GM20000 (cell line): ENCODE measurements at places on chromosomes 12 and 14.

DNA sequence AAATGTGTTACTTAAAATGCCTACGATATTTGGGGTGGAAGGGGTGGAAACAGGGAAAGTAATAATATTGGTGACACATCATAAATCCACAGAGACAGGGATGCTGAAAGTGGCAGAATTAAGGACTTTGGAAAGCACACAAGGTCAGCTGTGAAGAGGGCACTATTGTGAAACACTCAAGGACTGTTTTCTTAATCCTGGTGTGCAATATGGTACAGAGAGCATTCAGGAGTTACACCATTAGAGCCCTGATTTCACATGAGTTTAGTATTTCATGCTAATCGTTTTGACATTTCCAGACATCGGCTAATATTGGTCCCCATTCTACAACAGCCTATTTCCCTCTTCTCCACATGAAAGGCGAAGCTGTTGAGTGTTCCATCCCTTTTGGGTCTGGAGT, 219.2 kb downstream of the MSRB3 start:
- DNase-seq: no peak

- DNase-seq: no peak
Measured at GRCh38 chr14:24084440-24084839, 9.7 kb upstream of the PCK2 start.

- DNase-seq: no peak
Measured at GRCh38 chr12:124537525-124538193, 29.8 kb downstream of the NCOR2 start.

DNA sequence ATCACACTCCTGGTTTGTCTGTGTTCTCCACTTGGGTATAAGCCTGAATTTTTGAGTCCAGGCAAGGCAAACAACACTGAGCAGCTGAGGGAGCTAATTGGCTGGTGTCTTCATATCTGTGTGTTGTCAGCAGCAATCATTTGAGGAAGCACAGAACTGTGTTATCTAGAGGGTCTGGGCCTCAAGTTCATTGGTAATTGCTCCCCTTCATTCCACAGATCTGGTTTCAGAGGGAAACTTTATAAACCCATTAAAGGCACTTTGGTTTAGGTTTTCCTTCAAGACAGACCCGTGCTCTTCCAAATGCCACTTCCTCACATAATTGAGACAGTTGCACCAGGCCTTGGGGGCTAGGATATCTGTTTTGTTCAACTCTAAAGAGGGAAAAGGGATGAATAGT, 5.6 kb downstream of the DACT1 start:
- DNase-seq: no peak

DNA sequence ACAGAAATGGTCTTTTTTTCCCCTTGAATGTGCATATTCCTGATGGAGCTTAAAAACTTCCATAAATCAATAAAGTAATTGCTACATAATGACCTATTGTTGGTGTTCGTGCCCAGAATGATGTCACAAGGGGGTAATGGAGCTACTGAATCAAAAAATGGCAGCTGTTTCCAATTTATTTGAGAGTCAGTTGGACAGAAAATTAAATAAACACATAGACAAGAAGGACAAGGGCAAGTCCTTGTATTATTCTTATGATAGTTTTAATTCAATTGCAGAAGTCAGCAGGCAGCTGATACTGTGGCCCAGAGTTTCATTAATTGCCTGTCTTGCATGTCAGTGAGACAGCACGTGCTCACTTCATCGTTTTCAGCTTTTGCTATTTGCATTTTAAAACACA, 473.5 kb downstream of the ETNK1 start:
- DNase-seq: no peak

DNA sequence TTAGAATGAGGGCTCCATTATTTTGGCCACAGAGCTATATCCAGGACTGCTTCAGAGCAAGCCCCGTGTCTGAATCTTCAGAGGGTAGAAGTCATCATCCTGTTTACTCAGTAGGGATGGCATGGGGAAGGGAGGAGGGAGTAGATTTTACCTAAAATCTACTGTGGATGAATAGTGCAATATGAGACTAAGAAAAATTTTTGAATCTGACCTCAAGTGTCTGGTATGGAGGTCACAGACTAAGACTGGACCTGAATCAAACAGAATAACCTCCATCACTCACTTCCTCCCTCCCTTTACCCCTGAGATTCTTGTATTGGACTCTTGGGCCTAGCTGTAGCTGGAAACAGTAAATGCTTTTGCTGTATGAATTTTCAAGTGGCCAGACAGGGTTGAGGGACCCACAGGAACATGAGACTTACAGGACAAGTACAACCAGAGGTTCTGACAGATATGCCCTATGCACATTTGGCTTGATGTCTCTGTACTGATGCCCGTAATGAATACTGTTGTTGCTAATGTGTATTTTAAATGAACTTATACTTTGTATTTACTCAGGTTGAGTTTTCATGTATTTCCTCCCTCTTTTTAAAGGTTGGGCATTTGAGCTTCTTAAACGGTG, 78.5 kb downstream of the CCDC91 start:
- DNase-seq: no peak

GRCh38 chr12:64635356-64635998, 25.2 kb downstream of the RASSF3 start:
- no peak for DNase-seq

- DNase-seq: no peak
Measured at GRCh38 chr14:71680736-71681387, 251.4 kb upstream of the RGS6 start.

DNA sequence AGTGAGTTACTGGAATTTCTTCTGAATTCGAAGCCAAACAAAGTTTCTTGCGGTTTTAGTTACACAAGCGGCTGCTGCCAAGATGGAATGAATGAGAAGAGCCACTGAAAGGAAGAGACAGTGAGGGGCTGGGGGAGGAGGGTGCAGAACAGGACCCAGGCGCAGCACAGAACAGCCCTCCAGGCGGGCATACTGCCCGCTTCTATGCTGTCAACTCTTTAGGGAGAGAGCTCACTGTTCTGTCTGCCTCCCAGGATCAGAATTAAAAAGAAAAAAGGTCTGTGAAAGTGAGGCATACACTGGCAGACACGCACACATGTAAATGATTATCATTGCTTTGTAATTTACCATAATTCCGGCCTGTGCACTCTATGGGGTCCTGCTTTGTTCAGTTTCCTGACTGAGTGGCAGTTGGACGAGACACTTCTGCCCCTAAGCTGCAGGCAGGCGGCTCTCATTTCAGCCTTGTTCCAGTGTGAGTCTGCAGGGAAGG, 231.6 kb downstream of the CACNA1C start:
- no peak for DNase-seq

GRCh38 chr14:64324895-64325294, 30.7 kb upstream of the ESR2 start:
- no peak for DNase-seq

DNA sequence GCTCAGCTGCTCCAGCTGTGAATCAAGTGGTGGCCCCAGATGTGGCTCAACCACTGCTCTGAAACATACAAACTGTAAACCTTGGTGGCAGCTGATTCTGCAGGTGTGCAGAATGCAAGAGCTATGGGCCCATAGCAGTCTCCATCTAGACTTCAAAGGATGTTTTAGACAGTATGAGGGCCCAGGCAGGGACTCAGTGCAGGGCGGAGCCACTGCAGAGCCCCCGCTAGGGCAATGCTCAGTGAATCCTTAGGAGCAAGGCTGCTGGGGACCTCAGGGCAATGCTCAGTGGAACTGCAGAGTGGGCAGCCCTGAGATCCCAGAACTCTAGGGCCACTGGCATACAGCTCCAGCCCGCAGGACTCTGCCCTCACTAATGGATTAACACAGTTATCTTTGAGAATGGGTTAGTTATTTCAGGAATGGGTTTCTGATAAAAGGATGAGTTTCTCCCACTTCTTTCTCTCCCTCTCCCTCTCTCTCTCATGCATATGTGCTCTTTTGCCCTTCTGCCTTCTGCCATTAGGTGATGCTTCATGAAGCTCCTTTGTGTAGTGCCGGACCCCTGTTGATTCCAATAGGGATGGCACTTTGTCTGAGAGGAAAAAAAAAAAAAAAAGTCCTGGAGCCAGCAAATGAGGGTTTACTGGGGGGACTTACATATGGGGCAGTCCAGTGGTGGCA, 48.4 kb upstream of the JDP2 start:
- no peak for DNase-seq

DNA sequence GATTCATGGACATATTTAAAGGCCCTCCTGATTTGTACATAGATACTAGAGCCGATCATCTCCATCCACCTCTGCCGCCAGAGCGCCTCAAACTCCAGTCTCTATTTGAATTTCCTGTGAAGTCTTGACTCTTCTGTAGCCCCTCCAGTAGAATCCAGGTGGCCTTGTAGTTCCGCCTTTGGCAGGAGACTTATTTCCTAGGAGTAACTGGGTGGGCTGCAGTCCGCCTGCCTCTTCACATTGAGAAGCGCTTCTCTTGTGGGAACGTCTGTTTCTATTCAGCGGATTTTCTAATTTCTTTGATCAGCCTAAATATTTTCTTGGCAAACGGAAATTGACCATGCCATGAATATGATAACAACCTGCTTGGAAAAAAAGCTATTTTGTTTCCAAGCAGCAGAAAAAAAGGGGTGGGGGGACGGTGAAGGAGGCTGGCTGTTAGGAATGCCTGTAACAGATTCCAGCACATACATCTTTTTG, 9.0 kb upstream of the SIX1 start:
- DNase-seq: no peak

GRCh38 chr12:128573907-128574306, 249.9 kb downstream of the SLC15A4 start:
- no peak for DNase-seq

GRCh38 chr12:49538510-49539403, at the start of gene KCNH3:
KCNH3 (plus strand) TSS chr12:49539030; CDS start chr12:49539417, 387 bp downstream.
- DNase-seq: peak; percentile 99

GRCh38 chr12:112543751-112544150, 125.0 kb downstream of the PTPN11 start:
- DNase-seq: no peak

GRCh38 chr14:24108336-24108874, 6.2 kb upstream of the DCAF11 start:
- DNase-seq: no peak

DNA sequence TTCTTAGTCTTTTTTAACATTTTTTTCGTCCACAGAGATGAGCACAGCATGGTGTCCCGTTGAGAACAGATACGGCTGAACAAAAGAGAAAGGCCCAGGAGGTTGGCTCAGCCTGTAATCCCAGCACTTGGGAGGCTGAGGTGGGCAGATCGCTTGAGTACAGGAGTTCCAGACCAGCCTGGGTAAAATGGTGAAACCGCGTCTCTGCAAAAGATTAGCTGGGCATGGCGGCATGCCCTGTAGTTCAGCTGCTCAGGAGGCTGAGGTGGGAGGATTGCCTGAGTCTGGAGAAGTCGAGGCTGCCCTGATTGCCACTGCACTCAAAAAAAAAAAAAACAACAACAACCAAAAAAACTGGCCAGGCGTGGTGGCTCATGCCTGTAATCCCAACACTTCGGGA, 5.9 kb upstream of the EP400 start:
- no peak for DNase-seq

DNA sequence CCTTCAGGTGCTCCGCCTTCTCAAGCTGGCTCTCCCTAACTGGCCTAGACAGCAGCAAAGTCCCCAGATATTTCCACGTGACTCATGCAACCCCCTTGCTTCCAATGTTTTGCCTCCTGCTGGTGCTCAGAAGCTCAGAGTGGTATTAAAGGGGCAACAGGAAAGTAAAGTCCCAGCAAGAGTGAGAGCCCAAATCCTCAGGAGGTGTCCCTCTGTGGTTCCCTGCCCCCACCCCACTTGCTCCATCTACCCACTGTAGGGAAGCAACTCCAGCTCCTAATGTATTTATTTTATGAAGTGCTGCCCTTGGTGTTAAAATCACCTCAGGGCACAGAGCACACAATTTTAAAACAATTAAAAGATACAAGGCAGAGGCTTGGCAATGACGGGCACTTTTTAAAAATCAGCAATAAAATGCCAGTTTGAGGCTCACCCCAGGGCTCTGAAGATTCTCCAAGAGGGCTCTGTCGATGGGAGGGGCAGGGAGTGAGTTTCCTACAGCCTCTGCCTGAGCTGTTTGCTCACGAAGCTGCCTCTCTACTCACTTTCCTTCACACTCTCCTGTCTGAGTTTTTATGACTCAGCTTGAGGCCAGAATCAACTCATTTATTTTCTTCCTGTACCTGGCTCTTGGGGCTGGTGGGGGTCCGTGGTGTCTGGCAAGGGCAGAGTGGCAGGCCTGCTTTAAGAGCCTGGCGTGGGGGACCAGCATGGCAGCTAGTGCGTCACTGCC, 81.9 kb upstream of the MAX start:
- DNase-seq: no peak

GRCh38 chr12:28162697-28163096, 27.6 kb upstream of the CCDC91 start:
- DNase-seq: no peak

GRCh38 chr14:54565785-54566409, 1.0 kb upstream of the SAMD4A start:
- peak; percentile 94 for DNase-seq

DNA sequence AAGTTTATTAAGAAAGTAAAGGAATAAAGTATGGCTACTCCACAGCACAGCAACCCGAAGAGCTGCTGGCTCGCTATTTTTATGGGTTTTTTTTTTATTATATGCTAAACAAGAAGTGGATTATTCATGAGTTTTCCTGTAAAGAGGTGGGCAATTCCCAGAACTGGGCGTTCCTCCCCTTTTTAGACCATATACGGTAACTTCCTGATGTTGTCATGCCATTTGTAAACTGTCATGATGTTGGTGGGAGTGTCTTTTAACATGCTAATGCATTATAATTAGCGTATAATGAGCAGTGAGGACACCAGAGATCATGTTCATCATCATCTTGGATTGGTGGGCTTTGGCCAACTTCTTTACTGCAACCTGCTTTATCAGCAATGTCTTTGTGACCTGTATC, 372.5 kb downstream of the ZFP36L1 start:
- DNase-seq: no peak

DNA sequence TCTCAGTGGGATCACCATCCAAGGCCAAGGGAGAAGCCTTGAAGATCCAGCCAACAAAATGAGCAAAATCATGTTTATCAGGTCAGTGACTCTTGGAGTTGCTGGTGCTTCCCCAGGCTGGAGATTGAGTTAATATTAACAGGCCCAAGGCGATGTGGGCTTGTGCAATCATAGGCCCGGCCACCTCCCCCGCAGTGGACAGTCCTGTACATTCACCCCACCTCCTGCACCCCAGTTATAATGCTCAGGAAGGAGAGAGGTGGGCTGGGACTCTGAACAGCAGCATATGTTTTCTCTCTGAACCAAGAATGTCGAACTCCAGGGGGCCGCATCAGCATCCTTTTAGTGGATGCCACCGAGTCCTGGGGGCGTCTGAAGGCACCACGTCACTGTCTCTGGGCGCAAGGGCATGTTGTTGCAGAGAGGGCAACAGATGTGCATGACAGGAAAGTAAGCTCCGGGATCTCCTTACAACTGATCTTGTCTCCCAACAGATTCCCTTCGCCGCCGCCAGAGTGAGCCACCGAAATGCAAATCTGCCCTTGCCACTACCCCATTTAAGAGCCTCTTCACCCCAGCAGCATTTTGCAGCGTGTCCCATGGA, 32.2 kb upstream of the SERPINA6 start:
- no peak for DNase-seq

GRCh38 chr12:40106655-40107054, 774 bp upstream of the SLC2A13 start:
- peak; percentile 15 for DNase-seq
